ENCODE measurements at places on chromosomes 5 and 9.
A peak's percentile ranks its signal among the peaks of the same experiment; 100 is the strongest.

DNA sequence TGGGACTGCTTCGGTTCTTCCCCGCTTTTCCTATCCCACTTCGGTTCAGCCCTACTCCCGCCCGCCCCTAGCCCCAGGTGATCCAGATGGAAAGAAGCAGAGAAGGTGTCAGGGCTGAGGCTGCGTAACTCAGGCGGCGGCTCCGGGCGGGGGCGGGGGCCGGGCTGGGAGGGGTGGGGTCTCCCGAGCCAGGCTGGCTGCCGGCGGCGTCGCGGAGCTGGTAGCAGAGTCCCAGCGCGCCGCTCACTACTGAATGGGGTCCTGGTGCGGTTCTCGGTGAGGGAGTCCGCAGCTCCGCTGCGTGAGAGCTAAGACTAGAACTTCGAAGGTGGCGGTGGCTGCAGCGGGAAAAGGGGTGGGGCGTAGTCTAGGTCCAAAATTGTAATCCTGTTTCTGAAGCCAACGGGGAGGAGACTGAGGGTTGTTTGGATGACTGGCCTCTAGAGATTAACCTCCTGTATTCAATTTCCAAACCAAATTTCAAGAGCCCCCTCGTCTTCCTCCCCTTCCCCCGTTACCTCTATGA, 1.4 kb downstream of the PRR16 start:
- no peak for DNase-seq

- no peak for DNase-seq
Observed at GRCh38 chr5:170636206-170636605, 132.4 kb downstream of the KCNIP1 start.

- DNase-seq, result no peak
Observed at GRCh38 chr9:86752733-86753132, 194.6 kb downstream of the GAS1 start.

DNA sequence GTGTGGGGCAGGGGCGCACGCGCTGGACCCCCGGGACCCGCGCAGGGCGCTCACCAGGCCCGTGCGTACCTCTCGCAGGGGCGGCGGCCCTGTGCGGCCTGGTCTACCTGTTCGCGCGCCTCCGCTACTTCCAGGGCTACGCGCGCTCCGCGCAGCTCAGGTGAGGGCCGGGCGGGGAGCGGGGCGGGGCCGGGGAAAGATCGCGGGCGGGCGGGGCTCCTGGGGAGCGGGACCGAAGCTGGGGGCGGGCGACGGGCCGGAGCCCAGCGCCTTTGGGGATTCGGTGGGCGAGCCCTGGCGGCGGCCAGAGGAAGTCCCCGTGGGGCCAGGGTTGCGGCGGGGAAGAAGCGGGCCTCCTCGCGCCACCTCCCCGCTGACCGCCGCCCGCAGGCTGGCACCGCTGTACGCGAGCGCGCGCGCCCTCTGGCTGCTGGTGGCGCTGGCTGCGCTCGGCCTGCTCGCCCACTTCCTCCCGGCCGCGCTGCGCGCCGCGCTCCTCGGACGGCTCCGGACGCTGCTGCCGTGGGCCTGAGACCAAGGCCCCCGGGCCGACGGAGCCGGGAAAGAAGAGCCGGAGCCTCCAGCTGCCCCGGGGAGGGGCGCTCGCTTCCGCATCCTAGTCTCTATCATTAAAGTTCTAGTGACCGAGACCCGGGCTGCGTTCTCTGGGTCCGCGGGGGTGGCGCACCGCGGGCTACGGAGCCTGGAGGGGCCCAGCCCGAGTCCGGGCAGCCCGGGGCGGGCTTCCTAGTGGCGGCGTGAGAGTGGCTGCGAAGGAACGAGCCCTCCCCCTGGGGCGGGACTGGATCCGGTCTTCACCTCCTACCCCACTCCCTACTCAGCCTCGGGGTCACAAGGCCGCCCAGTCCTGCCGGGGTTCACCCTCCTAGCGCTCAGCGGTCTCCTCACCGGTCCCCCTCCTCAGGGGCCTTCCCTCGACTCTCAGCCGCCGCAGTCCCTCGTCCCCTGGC, 2.4 kb downstream of the LTC4S start:
- DNase-seq, result peak; percentile 88

GRCh38 chr9:90860382-90860781, 58.8 kb downstream of the SYK start:
- no peak for DNase-seq

GRCh38 chr9:130487500-130487899, 42.7 kb downstream of the ASS1 start:
- no peak for DNase-seq

DNA sequence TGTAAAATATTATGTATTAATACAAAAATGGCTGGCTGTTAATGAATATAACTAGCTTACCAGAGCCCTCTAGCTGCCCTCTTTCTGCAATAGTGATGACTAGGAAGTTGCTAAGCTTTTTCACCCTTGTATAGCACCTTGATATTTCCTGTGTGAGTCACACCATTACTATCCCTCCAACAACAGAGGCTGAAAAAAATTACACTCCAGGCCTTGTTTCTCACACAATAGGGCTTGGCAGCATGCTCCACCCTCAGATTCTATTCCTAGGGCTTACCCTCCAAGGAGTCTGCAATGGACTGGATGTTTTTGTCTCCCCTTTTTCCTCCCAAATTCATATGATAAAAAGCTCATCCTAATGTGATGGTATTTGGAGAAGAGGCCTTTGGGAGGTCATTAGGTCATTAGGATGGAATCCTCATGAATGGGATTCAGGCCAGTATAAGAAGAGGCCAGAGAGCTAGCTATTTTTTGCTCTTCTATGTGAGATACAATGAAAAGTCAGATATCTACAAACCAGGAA, 184.6 kb upstream of the MAP1B start:
- no peak for DNase-seq

DNA sequence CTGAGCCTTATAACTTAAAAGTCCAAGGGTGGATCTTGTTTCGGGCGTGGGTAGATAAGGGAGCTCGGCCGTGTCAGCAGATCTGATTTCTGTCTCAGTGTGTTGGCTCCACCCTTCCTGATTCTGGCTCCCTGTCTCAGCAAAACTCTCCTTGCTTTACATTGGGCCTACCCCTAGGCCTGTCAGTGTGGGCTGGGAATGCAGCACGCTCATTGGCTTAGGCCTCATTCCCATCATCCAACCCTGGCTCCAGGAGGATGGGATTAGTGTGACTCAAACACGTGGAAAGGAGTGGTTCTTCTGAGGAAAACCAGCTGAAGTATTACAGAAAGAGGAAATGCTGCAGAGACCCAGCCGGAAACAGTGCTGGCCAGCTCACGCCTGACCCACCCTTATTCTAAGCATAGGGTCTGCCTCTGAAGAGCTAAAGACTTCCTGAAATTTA, 59.9 kb downstream of the ZFAND5 start:
- peak; percentile 99 for DNase-seq

DNA sequence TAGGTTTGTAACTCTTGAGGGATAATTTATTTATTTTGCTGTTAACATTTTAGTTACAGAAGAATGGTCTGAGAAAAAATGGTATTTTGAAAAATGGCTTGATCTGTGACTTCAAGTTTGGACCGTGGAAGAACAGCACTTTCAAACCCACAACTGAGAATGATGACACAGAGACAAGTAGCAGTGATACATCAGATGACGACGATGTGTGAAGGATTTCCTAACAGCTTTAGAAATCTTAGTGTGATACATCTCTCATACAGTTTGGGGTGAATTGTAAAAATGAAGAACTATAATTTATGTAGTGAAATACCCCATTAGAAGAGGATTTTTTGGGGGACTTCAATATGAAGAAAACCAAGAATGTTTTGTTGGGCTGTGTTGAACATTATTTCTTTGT, 88.7 kb downstream of the GPBP1 start:
- peak; percentile 57 for DNase-seq

DNA sequence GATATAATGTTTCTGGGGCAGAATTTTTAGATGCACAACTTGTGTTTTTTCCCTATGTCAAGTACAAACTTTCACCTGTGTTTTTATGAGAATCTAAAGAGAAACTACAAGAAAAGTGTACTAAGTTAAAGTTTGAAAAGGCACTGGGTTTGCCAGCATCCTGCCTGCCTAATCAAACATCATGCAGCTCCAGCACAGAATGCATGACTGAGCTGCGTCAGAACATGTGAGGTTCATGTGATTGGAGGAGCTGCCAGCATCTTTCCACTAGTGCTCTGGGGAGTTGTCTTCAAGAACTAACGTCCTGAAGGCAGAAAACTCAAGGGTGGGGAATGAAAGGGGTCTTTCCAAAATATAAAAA, 46.1 kb upstream of the RIC1 start:
- no peak for DNase-seq

DNA sequence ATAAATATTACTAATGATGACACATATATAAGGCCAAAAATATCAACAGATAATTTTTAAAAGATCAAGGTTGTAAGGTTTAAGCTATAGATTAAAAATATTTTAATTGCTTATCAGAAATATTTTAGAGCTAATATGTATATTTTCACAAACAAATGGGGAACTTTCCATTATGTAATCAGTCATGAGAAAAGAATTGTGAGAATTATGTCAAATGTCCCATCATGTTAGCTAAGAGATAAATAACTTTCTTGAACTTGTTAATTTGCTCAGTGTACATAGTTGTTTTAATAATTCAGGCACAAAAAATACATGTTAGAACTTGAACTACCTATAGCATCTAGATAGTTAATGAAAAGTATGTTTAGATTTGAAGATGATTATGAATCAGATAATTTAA, 67.7 kb downstream of the SYK start:
- DNase-seq, result peak; percentile 69

DNA sequence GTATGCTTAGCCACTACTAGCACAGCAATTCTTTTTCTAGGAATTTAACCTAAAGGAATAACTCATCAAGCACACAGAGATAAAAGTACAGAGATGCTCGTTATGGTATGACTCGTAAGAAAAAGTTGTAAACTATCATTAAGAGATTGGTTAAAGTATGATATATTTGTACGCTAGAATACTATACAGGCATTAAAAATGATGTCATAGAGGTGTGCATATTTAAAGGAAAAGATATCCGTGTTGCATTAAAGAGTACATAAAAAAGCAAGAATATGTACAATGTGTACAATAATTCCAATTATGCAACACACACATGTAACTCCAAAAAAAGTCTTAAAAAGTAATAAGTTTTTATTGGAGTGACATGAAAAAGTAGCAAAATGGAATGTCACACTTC, 54.5 kb upstream of the PALM2AKAP2 start:
- DNase-seq, result no peak

GRCh38 chr5:134383980-134384697, 12.8 kb downstream of the UBE2B start:
- no peak for DNase-seq

DNA sequence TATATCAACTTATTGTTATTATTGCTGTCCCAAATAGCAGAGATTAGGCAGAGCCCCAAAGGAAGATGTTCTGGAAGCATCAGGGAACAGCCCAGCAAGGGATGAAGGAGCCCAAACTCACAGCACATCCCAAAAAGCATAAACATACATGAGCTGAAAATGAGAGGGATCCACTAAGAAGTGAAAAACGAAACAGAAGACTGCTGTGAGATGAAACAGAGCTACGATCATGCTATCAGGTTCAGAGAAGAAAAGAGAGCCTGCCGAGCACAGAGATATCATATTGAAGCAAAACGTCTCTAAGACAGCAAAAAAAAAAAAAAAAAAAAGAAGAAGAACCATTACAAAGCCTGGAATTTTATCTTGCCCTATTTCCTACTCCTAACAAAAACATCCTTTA, 127.3 kb downstream of the ZNF608 start:
- DNase-seq, result no peak

DNA sequence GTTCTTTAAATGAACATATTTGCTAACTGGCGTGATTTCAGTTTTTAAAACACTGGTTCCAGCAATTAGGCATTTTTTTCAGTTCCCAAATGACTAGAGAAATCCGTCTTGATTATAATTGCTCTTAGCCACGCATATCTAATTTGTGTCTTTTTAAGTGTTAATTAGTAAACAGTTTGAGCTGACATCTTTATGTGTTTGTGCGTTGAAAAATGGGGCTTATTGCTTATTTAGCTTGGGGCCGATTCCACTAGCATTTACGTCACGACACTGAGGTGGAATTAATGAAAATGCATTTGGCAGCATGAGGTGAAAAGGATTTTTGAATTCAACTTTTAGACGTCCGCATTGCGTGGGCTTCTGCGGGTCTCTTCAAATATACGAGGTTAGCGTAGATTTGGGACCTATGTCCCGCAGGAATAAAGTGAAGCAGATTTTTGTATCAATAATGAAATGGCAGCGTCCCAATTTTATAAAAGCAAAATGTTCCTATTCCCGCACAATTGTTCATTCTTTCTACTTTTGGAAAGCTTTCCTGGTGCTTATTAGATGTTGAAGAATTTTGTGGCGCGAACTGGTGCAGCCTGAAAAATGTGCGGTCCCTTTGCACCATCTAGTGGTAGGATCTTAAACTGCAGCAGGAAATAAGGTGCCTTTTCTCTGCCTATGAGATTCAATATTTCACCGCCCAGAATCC, 122.7 kb upstream of the LMX1B start:
- peak; percentile 58 for DNase-seq

GRCh38 chr9:33661176-33661575, 134.2 kb upstream of the PRSS3 start:
- no peak for DNase-seq

DNA sequence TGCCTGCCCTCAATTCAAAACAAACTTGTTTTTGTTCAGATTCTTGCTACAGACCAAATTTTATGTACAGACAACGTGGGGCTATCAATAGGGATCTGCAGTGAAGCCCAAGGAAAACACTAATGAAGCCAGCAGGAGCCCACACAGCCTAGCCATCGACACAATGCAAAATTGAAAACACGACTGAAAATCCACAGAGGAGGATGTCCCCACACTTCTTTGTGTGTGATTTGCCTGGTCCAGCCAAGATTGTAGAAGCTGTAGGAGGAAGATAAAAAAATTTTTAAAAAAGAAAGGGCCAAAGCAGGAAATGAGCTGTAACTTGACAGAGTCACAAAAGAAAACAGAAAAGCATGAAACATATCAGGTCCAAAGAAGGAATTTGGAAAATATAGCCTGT, 34.8 kb downstream of the HTR4 start:
- no peak for DNase-seq

DNA sequence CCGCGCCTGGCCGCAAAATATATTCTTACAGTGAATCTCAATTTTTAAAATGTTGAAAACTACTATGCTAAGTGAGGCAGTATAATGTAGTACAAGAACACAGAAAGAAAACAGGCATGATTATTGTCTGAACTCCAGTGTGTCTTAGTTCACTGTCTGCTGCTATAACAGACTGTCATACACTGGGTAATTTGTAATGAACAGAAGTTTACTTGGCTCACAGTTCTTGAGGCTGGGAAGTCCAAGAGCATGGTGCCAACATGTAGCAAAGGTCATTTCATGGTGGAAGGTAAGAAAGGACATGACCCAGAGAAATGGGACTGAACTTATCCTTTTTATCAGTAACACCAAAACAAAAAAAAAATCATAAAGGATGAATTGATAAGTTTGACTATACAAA, 19.9 kb upstream of the TEX10 start:
- DNase-seq, result no peak

GRCh38 chr5:122947372-122947771, 89.2 kb downstream of the PPIC start:
- DNase-seq, result no peak

DNA sequence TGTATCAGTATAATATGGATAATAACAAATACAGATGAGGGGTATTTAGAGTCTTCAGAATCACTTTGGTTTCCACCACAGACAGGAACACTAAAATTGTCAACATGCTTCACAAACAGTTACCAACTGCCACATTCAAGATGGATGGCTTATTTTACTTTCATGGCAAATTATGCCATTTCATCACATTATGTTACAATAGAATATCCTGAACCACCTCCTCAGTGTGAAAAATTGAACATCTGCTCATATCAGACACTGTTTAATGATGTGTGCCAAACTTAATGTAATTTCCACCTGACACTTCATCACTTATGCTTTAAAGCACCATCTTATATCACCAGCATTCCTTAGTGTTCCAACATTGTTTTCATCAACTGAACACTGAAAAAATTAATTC, 357.4 kb downstream of the KCNN2 start:
- DNase-seq, result no peak

- DNase-seq, result no peak
Observed at GRCh38 chr9:69573651-69574050, 98.5 kb downstream of the APBA1 start.
